NCI-H1417 treated with DMSO at 0.1 percent for 48 hours (cell line): ENCODE measurements at places on chromosomes 2 and 18.

- no peak for DNase-seq
Measured at GRCh38 chr18:70683263-70683662, 394.4 kb downstream of the SOCS6 start.

DNA sequence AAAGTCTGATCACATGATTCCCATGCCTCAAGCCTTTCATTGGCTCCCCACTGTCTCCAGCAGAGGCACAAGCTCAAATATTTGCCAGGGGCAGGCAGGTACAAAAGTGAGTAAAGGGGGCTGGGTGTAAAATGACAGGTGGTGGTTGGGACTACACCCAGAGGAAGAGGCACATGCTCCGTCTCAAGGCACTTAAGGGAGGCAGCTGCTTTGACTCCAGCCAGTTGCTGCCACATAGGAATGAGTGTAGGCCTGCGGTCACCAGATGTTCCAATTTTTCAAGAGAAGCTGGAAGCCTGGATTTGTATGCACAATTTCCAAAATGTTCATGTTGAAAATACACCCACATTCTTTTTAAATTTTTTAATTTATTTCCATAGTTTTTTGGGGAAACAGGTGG is 164.4 kb downstream of the UPP2 start:
- DNase-seq: no peak

DNA sequence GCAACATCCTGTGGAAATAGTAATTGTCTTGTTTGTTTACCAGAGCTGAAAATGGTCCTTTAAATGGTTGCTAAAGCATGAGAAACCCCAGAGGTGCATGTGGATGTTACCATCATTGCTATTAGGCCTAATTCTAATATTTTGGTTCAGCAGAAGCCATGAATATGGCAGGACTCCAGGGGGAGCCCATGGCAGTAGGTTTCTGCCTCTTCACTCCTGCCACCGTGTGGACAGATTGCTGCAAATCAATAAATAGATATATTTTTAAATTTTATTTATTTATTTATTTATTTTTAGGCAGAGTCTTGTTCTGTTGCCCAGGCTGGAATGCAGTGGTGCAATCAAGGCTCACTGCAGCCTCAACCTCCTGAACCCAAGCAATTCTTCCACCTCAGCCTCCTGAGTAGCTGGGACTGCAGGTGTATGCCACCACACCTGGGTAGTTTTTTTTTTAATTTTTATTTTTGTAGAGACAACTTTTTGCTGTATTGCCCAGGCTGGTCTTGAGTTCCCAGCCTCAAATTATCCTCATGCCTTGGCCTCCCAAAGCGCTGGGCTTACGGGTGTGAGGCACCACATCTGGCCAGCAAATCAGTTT is 54.9 kb upstream of the CAPN13 start:
- no peak for DNase-seq

DNA sequence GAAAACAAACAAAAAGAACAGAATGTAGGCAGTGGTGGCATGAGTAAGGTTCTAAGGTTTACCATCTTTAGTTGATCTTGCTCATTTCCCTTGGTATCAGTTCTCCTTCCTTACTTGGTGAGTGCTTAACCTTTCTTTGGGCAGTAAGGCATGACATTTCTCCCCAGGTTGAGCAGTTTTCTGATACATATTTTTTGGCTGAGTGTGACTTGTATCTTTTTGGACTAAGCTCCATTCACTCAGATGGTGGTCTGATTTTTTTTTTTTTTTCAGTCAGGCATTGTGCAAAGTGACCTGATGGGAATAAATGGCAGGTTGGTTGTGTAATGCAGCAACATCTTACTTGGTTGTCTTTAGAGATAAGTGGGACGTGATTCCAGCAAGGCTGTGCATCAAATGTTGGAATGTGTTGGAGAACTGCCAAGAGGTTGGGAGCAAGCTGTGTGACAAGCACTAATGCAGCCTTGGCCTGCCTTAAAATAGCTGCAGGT is 15.1 kb downstream of the SPTBN1 start:
- no peak for DNase-seq

- no peak for DNase-seq
Measured at GRCh38 chr18:44878335-44878734, 197.6 kb downstream of the SETBP1 start.

GRCh38 chr2:234873828-234874173 is 78.0 kb upstream of the SH3BP4 start:
- DNase-seq: no peak
